ENCODE measurements at places on chromosomes 3 and 15.

DNA sequence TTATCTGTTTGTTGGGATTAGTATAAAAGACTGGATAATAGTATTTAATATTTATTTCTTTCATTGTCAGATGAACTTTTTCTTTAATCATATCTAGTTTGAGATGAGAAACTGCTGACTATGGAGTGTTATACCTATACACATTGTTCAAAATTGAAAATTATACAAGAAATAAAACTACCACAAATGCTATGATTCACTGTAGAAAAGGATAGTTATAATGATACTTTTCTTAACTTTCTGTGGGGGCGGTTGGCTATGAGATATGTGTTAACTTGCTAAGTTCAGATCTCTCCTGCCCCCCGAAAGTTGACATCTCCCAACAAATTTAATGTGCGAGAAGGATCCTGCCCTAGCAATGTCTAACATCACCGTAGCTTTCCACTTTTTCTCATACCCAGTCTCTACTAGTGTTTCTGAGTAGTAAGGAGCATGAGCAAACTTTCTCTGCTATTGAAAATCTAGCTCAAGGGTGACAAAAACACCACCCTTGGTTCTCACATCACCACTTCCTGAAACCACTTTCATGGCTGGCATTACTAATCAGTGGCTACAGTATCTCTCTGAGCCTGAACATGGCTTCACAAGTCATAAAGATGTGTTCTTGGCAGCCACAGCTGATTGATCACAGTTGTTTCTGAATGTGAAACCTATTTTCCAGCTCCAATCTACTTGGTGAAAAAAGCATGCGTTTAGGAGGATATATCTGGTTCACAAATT is 15.8 kb upstream of the SAMMSON start:
- no peak for DNase-seq

DNA sequence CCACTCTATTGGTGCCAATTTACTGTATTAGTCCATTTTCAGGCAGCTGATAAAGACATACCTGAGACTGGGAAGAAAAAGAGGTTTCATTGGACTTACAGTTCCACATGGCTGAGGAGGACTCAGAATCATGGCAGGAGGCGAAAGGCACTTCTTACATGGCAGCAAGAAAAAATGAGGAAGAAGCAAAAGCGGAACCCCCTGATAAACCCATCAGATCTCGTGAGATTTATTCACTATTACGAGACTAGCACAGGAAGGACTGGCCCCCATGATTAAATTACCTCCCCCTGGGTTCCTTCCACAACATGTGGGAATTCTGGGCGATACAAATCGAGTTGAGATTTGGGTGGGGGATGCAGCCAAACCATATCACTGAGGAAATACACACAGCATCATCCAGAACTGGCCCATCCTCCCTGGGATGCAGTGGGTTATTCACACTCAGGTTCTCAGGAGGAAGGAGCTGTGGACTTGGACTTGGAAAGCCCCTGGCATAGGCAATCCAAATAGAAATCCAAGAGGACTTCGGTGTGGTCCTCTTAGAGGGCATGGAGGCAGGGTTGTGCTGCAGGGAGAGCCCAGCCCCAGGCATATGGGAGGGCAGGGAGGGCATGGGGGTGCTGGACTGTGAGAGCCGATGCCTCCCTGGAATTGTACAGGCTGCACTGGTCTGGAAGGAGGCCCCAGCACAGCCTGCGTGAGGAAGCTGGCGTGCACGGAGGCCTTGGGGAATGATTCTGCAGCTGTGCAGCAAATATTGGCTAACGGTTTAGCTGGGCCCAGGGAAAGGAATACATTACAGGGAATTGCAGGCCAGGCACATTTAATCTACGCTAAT is 62.9 kb downstream of the EFCAB12 start:
- no peak for DNase-seq

DNA sequence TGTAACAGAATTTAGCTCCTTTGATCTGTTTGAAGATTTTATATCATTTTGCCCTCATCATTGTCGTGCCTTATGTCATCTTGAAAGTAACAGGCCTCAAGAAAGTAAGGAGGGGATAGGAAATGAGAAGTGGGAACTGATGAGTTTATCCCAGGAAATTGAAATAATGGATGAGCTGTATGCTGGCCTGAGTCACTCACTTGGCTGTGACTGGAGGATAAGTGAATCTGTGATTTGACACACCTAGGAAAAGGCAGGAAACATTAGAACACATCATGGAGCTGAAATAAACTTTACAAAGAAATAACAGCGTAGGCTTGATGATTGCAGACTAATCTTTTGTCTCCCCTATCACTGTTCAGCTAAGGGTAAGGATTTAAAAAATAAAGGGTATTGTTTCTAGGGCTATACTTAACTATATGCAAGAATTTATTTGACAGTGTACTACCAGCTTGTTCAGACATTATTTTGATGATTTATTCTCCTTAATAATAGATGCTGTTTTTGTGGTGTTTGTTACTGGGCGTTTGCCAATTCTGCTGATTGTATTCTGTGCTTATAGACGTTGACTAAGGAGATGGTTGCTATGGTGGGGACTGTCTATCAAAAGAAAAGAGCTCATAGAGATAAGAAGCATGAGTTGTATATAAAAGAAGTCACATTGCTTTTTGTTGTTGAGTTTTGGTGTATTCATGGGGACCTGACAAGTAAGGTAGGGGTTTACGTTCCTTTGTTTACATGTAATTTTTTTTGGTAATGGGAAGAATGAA is 105.6 kb upstream of the ROPN1 start:
- no peak for DNase-seq

DNA sequence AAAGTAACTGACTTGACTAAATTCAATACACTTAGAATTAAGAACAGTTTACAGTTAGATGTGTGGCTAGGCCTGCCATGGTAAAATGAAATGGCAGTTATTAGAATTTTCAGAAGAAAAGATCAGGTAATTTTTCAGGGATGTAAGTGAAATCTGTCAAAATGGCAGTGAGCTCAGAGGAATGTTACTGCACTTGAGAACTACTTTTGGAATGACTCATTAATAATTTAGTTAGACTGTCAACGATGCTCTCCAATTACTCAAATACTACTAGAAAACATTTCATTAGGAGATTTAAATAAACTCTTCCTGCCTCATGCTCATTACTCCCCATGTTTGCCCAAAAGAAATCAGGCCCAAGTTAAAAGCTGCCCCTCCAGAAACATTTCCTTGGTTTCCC is 84.4 kb downstream of the RFTN1 start:
- DNase-seq = no peak

- DNase-seq = no peak
These were observed 36.7 kb downstream of the PIK3CA start for GRCh38 chr3:179184826-179185225.

- no peak for DNase-seq
These were observed 142.4 kb downstream of the TCF12 start for GRCh38 chr15:57060799-57061198.

DNA sequence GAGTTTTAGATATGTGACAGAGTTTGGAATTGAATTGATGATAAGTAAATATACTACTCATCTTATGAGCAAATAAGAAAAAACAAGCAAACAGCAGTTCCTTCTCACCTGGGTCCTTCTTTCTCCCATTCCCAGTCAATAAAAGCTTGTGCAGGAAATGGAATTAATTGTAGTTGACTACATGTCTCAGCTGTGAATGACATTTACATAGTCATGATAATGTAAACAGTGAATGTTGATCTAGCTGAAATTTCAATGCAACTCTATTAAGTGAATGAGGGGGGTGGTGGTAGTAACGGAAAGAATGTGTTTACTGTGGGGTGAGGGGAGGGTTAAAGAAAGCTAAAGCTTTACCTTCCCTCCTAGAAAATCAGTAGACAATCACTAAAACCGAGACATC is 76.2 kb downstream of the NFKBIZ start:
- DNase-seq = no peak

DNA sequence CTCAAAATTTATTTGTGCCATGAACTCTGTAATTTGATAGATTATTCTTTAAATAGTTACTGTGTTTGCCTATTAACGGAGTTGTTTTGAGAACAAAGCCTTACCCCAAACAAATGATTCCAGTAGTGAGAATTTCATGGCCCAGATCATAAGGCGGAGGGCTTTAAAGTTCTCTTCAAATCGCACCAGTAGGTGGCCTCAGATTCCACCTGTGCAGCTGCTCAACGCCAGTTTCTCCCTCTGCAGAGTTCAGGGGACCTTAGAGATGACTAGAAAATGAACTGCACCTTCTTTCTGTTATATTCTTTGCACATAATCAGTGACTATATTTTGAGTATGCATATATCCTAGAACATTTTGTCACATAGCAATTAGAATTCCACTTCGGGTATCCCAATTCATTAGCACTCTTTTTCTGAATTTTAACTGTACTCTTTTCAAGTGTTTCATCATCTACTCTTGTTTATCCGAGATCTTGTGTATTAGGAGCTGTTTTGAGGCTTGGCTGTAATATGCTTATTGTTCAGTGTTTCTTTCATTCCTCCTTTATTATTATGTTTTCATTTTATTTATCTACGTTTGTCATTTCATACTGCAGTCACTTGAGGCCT is 232.6 kb upstream of the CHRM5 start:
- DNase-seq = no peak

GRCh38 chr3:35275768-35276167 is 363.6 kb upstream of the ARPP21 start:
- no peak for DNase-seq

DNA sequence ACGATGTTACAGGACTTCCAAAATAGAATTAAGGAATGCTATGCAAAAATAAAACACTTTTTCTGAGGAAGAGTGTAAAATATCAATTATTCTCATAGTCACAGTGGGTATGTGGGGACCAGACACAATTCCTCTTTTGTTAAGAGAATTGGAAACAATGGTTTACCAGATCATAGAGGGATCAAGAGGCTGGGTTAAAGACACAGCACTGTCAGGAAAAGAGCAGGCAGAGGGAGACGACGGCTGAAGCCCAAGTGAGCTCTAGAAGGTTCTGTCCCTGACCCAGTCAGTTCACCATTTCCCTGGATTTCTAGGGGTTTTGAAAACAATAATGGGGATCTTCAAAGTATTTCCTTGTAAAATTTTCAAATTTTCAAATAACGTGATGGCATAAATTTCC is 54.0 kb upstream of the POLR2M start:
- DNase-seq = no peak

GRCh38 chr15:101182215-101182614 is 69.6 kb downstream of the CHSY1 start:
- no peak for DNase-seq

- DNase-seq = no peak
These were observed 30.5 kb downstream of the LOXL1 start for GRCh38 chr15:73956743-73957135.

DNA sequence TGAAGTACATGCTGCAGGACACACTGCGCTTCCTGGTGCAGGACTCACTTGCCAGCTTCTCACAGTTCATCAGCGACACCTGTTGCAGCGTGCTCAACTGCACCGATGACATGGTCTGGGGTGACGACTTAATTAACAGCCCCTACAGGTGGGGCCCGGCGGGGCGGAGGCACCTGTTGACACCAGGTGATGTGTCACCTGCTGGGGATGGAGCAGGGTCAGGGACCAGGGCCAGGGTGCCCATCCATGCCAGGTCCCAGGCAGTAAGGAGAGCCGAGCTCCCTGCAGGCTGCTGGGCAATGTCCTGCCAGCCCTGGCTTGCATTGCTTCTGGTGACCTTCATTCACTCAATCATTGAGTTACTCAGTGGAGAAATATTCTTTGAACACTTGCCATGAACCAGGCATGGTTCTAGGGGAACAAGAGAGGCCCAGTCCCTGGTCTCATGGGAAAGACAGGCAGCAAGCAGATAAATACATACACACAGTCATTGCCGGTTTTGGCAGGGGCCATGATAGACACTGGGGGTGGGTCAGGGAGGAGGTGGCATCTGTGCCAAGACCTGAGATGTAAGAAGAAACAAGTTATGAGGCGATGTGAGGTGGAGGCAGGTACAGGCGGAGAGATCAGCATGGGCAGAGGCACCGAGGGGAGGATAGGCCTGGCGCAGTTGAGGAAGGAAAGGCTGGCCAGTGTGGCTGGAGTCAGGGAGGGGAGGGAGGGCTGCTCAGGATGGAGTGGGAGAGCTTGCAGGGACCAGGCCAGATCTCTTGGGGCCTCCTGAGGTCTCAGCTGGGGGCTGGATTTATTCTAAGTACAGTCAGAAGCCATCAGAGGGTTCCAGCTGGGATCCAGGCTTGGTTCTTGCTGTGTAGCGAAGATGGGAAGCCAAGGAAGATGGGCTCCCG is 30.8 kb downstream of the DNAH1 start:
- no peak for DNase-seq

DNA sequence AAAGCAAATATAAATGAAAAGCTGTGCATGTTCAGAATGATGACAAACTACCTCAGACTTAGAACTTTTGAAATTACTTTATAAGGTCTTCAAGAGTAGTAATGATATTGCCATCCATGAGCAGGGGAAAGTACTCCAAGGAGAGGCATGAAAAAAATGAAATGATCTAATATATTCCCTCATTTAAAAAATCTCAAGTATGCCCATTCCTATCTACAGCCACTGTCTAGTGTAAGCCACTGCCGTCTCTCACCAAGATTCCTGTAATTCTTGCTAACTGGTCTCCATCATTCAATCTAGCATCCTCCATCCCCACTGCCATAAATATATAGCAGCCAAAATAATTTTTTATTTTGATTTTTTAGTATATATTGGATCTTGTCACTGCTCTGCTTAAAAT is 258.8 kb downstream of the PLOD2 start:
- no peak for DNase-seq

DNA sequence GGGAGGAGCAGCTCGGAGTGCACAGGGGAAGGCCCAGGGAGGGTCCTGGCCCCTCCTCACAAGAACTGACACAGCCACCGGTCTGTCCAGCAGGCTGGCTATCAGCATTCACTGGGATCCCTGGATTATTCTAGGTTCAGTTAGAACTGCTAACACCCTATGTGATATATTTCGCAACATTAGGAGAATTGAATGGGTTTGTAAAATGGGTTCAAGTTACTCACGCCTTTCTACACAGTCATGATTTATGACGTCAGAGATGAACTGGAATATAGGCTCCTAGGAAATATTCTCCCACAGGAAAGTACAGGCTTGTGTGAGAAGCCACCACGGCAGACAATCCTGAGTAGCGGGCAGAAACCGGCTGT is 969 bp upstream of the BSN start:
- DNase-seq = no peak

DNA sequence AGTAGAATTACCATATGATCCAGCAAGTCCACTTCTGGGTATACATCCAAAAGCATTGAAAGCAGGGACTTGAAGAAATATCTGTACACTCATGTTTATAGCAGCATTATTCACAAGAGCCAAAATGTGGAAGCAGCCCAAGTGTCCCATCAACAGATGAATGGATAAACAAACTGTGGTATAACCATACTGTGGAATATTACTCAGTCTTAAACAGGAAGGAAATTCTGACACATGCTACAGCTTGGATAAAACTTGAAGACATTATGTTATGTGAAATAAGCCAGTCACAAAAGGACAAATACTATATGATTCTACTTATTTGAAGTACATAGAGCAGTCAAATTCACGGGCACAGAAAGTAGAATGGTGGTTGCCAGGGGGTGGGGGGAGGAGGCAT is 91.2 kb downstream of the HMG20A start:
- DNase-seq = no peak

DNA sequence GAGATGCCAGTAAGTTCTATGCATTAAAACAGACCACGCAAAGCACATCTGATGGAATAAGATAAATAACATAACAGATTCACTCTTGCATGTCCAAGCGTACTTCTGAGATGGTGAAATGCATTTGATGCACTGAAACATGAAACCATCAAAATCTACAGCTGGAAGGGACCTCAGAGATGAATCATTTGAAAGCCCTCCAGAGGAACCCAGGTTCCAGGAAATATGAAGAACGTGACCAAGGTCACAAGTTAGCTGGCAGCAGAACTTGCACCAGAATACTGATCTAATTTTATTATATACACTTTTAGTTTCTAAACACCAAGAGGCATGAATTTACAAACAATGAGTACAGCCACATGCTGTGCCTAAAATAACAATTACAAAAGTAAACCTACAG is 957.1 kb downstream of the FHIT start:
- no peak for DNase-seq

Measured in esophagus squamous epithelium (tissue), 5 donors.